ENCODE measurements at places on chromosomes 16 and 17.

- no peak for DNase-seq
Measured at GRCh38 chr17:44083250-44083849, 12.8 kb downstream of the G6PC3 start.

- no peak for DNase-seq
Measured at GRCh38 chr16:22071331-22071910, 20.9 kb upstream of the VWA3A start.

- DNase-seq: no peak
Measured at GRCh38 chr16:4989391-4990006, 31.4 kb downstream of the SEC14L5 start.

DNA sequence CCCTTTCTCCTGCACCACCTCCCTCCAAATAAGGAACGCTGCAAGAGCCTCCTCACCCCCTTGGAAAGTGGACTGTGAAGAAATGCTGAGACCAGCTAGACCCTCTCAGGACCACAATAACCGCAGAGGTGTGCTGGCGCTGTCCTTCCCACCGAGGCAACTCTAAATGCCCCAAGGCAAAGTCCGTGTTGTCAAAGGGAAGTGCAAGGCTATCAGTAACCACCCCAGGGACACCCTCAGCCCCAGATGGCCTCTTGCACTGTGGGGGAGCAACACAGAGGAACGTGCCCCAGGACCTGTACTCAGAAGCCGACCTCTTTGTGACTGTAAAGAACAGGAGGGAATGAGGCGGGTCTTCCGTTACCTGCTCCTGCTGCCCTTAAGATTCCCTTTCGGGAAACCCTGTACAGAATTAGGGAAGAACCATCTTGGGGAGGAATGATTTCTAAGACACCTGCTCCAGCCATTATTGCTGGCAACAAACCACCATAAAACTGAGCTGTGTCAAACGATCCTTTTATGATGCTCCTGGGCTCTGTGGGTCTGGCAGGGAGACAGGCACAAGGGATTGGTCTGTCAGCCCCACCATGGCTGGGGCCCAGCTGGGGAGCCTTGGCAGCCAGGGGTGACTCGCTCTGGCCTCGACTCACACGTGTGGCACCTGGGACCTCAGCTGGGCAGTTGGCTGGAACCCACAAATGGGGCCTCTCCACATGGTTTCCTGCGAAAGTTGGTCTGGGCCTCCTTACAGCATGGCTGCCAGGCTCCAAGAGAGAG, 14.6 kb upstream of the MED9 start:
- DNase-seq: no peak

DNA sequence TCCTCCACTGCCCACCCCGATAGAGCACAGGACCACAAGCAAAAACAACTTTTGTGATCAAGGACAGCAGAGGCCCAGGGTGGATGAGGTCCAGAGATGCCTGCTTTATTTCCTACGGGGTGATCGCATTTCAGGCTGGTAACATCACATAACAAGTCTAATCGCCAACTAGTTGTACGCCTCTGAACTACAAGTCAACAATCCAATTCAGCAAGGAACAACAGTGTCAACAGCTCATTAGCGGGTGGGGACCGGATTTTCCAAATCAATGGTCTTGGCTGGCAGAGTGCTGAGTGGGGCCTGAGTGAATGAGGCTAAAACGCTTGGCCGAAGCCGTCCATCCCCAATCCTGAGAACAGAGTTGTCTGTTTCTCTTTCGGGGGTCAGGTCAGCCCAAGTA, 17.1 kb downstream of the MRM3 start:
- no peak for DNase-seq

GRCh38 chr16:48409839-48410632, 24.8 kb upstream of the SIAH1 start:
- DNase-seq: peak; percentile 87

DNA sequence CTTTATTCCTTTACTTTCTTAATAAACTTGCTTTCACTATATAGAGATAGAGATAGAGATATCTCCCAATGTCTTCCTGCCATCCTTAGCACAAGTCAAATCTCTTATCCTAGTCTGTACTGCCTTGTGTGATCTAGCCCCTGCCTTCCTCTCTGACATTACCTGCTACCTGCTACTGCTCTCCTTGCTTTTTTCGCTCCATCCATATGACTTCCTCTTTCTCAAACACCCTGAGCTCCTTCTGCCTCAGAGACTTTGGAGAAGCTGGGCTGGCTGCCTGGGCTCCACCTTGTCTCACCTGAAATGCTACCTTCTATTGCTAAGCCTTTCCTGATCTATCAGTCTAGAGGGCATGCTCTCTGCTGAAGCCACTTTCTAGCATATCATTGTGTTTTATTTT, 24.7 kb upstream of the WSB1 start:
- no peak for DNase-seq

GRCh38 chr17:44530896-44531418, 26.3 kb upstream of the FZD2 start:
- DNase-seq: peak; percentile 74

DNA sequence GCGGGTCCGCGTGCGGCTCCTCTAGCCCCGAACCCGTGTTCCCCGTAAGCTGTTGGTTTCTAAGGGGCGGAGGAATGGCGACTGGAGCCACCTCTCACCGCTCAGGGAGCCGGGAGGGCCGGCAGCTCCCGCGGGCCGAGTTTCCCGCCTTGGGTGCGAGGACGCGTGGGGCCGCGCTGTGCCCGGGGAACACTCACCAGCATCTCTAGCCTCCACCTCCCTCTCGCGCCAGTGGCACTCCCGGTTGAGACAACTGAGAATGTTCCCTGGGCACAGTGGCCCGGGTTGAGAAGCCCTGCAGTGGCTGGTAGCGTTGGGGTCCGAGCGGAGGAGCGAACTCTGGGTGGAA, 560 bp downstream of the TELO2 start:
- no peak for DNase-seq

All from inflammatory macrophage treated with lipopolysaccharide for 4 hours (primary cell).